ENCODE measurements at places on chromosomes 13 and 19.

- DNase-seq: no peak
These were observed 8.0 kb upstream of the SAE1 start for GRCh38 chr19:47122359-47123335.

DNA sequence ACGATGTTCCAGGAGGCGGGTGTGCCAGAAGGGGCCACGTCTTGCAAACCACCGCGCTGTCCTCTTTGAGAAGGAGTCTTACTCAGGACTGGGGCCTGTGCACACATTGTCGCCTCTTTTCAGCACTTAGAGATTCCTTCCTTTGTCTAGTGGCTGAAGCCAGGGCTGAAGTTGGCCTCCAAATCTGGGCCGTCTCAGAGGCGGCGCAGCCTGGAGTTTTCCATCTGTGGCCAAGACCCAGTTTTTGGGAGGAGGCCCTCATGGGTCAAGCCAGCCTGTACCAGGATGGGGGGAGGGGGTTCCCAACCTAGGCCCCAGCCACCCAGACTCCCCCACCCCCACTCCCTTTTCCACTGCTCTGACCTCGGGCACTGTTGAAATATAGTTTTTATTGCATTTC, 11.8 kb downstream of the ANO8 start:
- DNase-seq: no peak

DNA sequence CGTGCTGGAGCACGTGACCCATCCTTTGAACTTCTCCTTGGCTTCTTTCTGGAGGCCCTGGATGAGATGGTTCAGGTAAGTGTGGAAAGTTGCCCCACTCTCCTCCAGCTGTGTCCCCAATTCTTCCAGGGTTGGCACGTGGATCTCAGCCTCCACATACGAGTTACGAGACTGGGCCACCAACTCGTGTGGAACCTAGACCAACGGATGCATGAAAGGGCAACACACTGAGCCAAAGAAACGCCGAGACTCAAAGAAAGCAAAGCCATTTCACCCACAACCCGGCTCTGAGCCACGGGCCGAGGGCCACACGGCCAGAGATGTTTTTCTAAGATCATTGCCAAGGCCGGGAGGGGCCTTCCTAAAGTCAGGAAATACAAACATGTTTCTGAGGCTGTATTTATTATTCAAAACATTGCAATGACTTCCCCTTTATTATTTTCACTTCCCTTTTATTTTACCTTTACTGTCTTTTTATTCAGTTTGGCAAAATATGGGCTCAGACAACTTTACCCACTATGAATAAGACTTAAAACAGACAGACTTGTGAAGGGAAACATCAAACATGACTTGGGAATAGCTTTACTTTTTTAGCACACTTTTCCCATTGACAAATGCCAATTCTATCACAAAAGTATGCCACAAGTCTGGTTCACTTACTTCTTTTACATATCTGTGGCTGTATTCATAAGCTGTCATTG, 94.6 kb downstream of the KL start:
- no peak for DNase-seq

- no peak for DNase-seq
These were observed 211.6 kb downstream of the SHISA2 start for GRCh38 chr13:25840261-25840660.

- no peak for DNase-seq
These were observed 1394.1 kb downstream of the PCDH9 start for GRCh38 chr13:65836066-65836465.

DNA sequence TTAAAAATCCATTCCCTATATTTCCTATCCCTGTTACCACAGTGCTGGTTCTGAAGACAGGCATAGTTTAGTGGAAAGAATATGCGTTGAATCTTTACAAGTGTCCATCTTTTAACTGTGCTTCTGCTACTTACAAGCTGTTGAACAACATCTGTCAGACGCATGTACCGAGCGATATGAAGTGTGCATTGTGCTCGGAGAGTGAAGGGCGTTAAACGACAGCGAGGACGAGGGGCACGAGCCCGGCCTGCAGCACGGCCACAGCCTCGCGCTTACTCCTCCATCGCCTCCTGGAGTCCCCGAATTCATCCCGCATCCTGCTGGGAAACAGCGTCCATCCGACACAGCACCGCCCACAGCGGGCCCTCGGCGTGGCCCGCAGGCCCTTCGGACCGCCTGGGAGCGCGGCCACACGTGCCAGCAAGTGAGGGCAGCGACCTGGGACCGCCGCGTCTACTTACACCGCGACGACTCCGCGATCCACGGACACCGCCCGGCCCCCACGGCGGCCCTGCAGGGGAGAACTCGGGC, 514 bp downstream of the PCID2 start:
- DNase-seq: peak; percentile 24

DNA sequence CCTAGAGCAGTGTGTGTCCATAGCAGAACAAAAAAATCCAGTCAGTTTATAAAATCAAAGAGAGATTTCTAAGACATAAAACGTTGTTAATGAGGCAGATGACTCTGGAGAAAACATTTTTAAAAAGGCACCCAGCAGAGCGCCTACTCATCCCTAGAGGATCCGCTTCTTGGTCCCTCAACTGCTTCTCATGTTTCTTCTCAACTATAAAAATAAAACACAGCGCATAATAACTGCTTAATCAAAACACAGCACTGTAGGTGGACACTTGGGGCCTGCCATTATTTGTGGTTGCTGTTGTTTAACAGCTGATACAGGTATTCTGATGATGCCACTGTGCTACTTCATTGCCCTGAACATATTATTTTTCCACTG, 347.9 kb downstream of the FGF9 start:
- DNase-seq: no peak

- no peak for DNase-seq
These were observed 455.7 kb downstream of the SUCLA2 start for GRCh38 chr13:47545201-47546024.

DNA sequence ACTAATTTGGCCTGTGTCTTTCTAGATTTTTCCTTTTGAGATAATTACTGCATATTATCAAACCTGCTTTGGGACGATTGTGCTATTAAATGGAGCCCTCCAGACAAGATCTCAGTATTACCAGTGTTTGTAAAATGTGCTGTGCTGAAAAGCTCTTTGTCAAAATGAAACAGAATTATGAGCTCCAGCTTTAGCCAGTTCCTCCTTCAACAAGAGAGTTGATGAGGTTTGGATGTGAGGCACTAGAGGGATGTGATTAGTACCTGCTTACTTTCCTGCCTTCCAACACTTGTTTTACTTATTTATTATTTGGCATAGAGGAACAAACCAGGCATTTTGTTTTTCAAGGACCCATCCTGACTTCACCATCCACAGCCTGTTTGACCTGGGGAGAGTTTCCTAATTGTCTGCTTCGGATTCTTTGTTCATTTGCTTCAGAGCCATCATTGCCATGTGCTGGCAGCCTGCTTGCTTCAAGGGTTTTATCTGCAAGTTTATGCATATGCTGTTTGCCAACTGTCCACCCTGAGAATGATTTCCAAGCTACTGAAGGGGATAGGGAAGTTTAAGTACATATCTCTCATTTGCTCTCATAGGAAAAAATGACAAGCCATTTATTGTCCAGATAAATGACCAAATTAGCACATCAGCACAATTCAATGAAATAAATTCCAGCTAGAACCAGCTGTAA, 32.9 kb upstream of the CPB2 start:
- no peak for DNase-seq

- DNase-seq: no peak
These were observed 31.0 kb downstream of the CAPN12 start for GRCh38 chr19:38713227-38713649.

DNA sequence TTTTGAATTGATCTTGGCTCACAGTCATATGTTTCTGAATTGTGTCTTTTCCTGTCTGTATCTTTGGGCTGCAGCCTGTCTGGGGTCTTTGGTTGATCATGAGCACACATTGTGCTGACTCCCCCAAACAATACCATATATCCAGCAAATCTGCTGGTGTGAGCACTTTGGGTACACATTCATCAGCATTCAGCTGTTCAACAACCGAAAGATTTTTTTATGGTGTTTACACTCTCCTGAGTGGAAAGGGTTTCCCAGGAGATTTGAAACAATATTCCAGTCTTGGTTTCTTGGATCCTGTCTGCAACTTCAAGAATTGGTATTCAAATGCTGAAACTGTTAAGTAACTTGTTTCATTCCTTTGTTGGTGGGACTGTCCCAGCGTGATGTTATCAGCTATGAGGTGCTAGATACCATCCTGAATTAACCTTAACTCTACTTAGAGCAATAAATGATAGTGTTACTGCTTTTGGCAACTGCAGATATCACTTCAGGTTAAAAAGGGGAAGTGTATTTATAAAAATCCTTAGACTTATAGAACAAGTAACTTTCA, 78.4 kb upstream of the DIAPH3 start:
- DNase-seq: no peak

GRCh38 chr13:104785952-104786351, 1719.7 kb upstream of the SLC10A2 start:
- DNase-seq: no peak

- no peak for DNase-seq
These were observed 1653.4 kb downstream of the SLITRK5 start for GRCh38 chr13:89324582-89324981.

DNA sequence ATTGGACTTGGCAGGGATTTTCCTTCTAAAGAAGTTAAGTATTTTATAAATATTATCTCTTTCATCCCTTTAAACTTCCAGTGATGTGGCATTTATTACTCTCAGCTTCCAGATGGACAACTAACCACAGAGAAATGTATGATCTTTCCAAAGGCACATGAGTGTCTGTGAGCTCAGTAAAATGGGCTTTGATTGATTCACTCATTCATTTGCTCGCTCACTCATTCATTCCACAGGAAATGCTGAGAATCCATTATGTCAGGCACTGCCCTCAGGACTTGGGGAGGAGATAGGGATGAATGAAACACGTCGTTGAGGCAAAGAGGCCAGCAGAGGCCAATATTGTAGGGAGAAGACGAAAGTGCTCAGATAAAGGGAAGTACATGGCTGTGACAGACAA, 359.3 kb downstream of the EFNB2 start:
- no peak for DNase-seq

DNA sequence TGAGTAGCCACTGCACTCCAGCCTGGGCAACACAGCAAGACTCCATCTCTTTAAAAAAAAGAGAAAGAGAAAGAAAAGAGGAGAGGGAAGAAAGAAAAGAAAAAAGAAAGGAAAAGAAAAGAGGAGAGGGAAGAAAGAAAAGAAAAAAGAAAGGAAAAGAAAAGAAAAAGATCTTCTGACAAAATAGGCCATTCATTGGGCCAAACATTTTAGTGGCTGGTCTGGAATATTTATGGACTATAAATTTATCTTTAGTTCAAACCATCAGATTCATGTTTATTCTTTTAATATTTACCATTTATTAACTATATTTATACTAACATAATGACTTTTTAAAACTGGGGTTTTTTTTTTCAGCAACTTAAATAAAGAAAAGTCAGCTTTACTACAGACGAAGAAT, 85.6 kb upstream of the KLF5 start:
- DNase-seq: no peak

- peak; percentile 11 for DNase-seq
These were observed 695 bp downstream of the BST2 start for GRCh38 chr19:17404621-17405249.

DNA sequence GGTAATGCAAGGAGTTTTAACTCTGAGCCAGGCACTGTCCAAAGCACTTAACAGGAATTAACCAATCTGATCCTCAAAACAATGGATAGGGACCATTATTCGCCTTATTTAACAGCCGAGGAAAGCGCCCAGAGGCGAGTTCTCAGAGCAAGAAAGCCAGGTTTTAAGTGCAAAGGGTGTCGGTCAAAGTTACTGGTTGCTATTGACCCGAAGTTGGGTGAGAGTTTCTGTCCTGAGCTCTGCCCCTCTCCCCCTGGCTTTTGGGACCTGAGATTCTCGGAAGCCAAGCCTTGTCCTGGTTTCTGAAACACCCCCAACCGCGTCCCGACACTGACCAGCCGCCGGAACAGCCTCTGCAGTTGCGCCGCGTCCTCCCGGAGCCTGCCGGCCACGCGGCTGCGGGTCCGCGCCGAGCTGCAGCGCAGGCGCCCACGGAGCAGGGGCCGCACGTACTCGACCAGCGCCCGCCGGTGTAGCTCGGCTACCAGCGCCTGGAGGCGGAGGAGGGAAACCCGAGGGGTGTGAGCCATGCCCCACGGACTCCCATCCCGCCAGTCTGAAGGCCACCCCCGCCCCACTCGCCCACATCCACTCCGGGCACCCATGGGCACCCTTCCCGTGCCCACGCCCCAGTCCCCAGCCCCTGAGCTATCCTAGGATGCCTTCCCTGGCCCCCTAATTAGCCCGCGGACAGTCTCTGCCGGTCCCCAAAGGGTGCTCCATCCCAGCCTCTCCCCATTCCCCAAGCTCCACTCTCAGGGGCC, 27.8 kb downstream of the EXOC3L2 start:
- DNase-seq: no peak

- no peak for DNase-seq
These were observed 91.6 kb downstream of the MBNL2 start for GRCh38 chr13:97313551-97314260.

- peak; percentile 8 for DNase-seq
These were observed 26.4 kb upstream of the ZNF507 start for GRCh38 chr19:32318884-32319520.

GRCh38 chr19:53332484-53332883, 1.1 kb upstream of the ZNF845 start:
- DNase-seq: no peak

DNA sequence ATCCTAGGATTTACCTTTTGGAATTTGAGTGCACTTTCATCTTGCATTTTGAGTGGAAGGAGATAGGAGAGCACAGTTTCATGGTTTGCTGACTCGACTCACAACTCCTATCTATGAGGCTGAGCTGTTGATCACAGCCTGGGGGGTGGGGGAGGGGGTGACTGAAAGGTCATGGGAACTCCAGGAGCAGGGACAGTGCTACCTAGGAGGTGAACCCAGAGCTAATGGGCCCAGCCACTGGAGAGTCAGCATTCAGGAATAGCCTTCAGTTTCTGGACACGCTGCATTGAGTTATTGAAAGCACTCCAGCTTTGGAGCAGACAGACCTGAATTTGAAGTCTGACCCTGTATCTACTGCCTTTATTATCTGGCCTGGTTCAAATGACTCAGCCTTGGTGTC, 339.9 kb downstream of the SLC7A1 start:
- DNase-seq: no peak

DNA sequence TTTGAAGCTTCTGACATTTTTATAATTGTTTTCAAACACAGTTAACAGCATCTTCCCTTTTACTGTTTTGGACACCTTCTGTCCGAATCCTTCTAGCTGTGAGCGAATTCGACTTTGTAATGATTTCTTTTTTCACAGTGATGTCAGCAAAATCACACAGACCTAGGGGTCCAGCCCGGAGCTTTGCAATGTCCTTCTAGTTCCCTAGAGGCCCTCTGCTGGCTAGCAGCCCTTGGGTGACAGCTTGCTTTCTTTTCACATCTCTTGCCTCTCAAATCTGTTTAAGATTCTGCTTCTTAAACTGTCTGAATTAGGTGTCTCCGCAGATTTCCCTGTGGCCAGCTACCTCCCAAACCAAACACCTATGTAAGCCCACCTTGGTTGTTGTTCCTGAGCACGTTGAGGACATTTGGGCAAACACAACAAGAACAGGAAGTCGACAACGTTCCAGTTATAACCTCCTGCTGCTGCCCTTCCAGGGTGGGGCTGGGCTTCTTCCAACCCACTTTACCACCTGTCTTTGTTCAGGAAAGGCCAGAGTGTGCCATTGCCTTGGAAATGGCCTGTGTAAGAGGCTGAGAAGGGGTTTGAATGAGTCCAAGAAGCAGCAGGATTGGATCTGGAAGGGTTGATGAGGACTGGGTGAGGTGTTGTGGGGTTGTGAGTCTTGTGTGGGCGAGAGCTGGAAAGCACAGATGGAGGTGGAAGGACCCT, 123.1 kb downstream of the ATP8A2 start:
- DNase-seq: no peak

GRCh38 chr19:1291761-1292418, 6.2 kb downstream of the EFNA2 start:
- DNase-seq: no peak

- DNase-seq: no peak
These were observed 118.5 kb upstream of the GPC6 start for GRCh38 chr13:93108111-93108601.

All from activated CD4-positive, alpha-beta T cell treated with anti-CD3 and anti-CD28 coated beads for 48 hours (primary cell).